Thymus (tissue), 14 donors: ENCODE measurements at places on chromosomes 3 and 15. TPM values are rescaled to one million over a fixed set of nuclear protein-coding genes. Genes with fewer than 3 reads are reported as not detected.

Gene LDHAL6B
- not detected for total RNA-seq

GRCh38 chr3:13518516-13518953 lies 30.4 kb upstream of the FBLN2 start:
- no peak for DNase-seq

DNA sequence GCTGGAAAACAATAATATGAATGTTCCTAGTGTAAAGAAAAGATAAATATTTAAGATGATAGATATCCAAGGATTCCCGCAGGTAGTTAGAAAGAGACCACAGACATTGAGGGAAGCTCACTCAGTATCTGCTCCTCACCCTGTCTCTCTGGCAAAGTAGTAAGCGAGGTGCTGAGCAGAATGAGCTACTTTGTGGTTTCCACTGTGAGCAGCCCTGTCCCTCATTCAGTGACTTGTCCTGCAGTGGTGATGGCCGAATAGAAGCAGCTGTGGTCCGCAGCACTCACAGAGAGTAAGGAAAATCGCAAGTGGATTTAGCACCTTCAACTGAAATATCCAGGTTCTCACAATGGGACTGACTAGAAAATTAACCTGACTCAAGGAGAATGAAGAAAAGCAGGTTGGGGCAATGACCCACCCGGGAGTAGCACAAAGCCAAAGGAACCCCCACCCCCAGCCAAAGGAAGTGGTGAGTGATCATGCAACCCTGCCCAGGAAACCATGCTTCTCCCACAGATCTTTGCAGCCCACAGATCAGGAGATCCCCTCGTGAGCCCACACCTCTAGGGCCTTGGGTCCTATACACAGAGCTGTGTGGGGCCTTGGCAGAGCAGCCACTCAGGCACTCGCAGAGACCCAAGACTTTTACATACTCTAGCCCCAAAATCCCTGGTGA lies 21.8 kb upstream of the SLC25A38 start:
- DNase-seq, result no peak

DNA sequence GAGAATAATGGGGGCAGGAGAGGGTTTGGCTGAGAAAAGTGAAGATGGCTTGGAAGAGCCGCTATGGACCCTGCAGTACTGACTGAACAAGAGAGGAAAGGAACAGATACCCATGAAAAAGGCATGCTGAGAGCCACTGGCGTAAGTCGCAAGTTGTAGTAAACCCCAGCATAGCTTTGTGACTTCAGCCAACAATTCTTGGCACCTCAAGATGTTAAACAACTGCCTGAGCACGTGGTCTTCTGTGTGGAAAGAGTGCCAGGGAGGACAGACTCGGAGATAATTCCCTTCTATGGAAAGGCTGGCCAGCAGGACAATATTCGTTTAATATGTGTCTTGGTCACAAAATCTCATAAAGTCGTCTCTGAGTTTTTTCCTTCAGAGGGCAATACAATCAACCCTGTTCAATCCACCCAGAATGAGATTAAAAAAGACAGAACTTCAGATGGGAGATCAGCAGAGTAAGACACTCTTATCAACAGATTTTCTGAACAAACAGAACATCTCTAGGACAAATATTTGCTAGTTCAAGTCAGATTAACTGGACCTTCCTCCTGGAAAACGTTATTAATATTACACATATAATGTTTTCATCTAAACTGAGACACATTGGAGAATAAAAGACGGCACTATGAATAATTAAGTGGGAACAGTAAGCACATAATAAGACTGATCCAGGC lies 49.2 kb downstream of the NEK10 start:
- DNase-seq, result no peak

DNA sequence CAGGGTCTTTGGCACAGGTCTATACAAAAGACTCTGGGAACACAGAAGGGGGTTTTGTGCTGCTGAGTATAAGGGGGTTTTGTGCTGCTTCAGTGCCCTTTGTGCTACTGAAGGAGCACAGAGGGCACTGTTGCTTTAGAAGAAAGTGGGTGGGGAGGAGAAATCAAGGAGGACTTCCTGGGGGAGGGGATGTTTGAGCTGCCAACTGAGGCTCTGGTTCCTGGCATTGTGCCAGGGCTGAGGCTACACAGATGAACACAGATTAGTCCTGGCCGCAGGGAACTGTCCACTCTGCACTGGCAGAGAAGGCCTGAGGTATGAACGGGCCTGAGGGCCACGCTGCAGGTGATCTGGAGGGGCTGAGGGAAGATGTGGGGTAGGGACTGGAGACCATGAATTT lies 32.2 kb upstream of the SEC13 start:
- no peak for DNase-seq
